ENCODE measurements at places on chromosomes 5 and 9. TPM values are rescaled to one million over a fixed set of nuclear protein-coding genes. Genes with fewer than 3 reads are reported as not detected.

- no peak for DNase-seq
Observed at GRCh38 chr9:102178811-102179210, 440.4 kb upstream of the GRIN3A start.

- DNase-seq, result no peak
Observed at GRCh38 chr5:175690586-175690985, 32.7 kb downstream of the HRH2 start.

GRCh38 chr5:149913436-149914419 is 30.9 kb downstream of the PDE6A start:
- no peak for DNase-seq

GRCh38 chr9:109901201-109901600 is 121.2 kb downstream of the PALM2AKAP2 start:
- DNase-seq, result no peak

- DNase-seq, result no peak
Observed at GRCh38 chr5:107474716-107475489, 195.8 kb downstream of the EFNA5 start.

DNA sequence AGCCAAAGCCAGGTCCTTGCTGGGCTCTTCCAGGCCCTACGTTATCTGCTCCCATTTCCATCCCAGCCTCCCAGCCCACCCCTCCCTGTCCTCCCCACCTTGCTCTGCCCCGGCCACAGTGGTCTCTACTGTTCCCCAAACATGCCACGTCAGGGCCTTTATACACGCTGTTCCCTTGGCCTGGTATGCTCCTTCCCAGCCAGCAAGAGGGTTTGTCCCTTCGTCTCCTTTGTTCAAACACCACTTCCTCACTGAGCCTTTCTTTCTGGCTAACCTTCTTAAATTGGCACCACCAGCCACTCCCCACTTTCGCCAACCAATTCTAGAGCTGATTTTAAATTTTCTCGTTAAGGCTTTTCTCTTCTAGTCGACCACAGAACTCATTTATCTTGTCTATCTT is 9.8 kb downstream of the SH2D3C start:
- DNase-seq, result no peak

DNA sequence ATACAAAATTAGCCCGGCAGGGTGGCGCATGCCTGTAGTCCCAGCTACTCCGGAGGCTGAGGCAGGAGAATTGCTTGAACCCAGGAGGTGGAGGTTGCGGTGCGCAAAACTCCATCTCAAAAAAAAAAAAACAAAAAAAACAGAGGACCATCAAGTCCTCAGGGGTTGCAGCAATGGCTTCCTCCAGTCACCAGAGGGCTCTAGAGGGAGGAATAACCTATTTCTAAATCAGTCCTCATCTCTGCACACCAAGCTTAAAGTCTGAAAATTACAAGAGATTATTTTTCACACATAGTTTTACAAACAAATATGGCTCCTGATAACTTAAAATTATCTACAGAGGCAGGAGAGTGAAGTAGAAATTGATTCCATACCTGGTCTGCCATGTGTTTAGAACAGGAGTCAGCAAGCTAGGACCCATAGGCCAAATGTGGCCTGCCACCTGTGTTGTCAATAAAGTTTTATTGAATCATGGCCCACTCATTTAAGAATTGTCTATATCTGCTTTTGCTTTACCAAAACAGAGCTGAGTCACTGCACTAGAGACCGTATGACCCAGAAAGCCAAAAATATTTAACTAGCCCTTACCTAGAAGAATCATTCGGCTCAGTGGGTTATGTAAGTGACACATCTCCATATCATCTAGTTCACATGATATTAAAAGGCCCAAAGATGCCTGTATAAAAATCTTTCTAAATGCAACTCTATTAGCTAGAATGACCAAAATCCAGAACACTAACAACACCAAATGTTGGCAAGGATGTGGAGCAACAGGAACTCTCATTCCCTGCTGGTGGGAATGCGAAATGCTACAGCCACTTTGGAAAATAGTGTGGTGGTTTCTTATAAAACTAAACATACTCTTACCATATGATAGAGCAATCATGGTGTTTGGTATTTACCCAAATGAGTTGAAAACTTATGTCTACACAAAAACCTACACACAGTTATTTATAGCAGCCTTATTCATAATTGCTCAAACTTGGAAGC is 207.7 kb downstream of the FRMD3 start:
- DNase-seq, result no peak

GRCh38 chr5:93100428-93100827 is 480.6 kb downstream of the NR2F1-AS1 start:
- DNase-seq, result no peak

DNA sequence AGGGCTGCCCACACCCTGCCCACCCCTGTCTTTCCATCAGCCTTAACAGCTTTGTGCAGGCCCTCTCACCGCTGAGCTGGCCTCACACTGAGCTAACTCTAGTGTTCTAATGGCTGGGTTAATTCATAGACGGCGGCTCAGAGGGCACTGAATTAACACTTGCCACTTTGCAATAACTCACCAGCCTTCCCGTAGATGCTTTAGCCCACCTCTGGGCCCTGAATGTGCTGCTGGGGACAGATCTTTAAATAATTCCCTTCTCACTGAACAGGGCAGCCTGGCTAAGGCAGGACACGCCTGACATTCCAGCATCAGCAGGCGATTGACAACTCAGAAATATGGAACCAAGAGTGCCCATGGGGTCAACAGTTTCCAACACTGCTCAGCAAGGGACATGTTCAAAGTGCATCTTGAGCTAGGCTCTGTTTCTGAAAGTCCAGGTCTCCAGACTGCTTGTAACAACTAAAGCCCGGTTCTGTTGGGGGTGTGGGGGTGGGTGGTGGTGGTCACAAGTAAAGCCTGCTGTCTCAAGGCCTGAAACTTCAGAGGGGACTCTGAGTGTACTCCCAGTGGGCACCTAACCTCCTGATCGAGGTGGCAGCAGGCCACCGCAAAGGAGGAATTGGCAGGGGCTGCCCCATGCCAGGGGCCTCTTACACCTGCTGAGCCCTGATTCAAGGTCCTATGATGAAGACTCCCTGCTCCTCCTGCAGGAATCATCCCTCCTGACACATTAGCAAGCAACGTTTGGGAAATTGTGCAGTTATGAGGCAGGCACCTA is 248.3 kb downstream of the FSTL4 start:
- no peak for DNase-seq

- no peak for DNase-seq
Observed at GRCh38 chr5:93929131-93929530, 187.7 kb upstream of the POU5F2 start.

DNA sequence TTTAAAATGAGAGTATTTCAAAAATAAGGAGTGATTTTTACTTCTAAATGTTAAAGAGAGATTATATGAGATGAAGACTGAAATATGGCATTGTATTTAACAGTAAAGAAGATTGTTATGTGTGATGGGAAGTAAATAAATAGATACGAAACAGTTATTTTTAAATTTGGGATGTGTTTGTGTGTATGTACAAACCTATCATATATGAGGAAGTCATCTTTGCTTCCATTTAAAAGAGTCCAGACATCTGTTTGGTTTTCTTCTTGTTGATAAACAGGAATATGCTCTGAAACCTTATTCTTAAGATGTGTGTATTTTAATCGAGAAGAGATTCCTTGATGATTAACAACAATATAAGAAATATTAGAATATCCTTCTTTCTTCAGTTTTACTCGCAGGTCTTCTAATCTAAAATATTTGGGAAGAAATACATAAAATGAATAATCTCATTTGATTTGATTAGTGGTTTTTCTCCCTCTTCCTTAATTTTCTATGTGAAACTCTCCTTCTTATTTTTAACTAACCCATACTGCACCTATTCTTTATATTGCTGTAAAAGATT is 4.9 kb downstream of the SELENOP start:
- DNase-seq, result no peak

DNA sequence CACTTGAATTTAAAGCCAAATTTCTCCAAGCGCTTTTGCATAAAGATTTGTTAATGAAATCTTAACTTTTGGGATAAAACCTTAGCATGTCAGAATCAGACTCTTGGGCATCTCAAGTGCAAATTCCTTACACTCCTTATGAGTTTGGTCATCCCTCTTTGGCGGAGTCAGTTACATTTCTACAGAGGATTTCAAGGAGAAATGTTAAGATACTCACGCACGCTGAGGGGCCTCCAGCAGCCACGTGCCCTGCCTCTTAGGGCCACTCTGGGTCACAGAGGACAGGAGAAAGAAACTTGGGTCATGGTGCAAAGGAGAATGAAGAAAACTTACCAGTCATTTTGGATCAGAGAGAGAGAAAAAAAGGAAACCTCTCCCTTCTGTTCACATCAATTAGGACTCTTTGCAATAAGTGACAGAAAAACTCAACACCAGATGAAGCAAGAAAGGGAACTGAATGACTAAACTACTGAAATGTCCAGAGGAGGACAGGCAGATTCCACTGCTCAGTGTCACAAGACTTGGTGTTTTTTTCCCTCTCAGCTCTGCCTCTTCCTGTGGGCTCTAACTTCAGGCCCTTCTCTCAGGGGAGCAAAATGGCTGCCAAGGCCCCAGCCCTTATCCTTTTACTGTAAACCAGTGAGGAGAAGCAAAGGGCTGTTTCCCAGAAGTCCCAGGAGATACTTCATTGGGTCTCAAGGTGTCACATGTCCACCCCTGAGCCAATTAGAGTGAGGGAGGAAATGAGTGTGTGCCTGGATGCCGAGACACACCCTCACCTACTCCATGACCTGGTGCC is 63.3 kb upstream of the NFIL3 start:
- DNase-seq, result no peak

- DNase-seq, result no peak
Observed at GRCh38 chr5:60929024-60929423, 15.8 kb downstream of the ERCC8 start.

DNA sequence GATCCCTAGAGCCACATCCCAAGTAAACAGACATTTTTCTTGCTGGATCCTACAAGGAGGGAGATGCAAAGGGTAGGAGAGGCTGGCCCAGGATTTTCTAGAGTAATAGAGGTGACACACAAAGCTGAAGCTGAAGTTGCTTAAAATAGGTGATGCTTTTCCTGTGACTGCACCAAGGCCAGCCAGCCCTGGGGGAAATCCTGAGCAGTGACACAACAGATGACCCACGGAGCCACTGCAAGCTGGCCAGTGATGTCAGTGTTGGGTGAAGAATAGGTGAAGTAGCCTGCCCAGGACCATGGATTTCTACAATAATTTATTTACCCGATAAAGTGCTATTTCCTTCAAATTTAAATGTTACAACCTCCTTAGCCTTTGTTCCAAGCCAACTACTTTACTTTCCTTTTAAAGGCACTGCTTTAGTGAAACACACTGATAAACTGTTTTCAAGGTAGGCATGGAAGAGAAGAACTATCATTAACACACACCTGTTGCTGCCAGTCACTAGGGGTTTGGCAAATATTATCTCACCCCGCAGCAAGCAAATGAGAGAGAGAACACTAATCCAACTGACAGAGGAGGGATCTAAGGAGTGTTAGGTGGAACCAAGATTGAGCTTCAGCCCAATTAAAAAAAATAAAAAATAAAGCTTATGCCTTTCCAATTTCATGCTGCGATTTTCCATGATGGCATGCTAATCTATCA is 123.5 kb downstream of the CTNND2 start:
- no peak for DNase-seq

DNA sequence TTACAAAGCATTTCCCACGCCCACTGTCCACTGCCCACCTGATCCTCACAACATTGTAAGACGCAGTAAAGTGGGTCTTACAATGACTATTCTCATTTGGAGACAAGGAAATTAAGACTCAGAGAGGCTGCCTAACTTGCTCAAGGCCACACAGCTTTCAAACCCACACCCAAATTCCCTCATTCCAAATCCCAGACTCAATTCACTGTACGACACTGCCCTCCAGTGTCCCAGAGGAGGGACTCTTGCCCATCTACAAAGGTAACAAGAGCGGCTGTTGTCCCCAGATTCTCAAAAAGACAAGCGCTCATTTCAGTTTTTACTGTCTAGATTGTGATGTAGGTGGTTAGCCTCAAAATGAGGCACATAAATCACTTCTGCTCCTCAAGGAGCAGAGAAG is 184.6 kb downstream of the ACTL7B start:
- DNase-seq, result no peak

DNA sequence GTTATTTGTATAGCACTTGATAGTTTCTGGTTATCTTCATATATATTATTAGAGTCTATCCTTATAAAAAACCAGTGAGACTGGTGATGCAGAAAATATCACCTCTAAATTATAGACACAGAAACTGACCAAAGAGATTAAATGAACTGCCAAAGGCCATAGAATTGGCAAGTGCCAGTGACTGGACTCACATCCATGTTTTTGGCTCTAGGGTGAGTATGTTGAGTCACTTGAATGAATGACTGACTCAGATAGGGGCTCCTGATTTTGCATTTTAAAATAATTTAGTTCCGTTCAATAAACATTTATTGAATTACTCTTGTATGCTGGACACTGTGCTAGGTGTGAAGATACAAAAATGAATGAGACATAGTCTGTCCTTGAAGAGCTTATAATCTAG is 70.7 kb downstream of the NR2F1 start:
- no peak for DNase-seq

The SHISAL2B gene
- total RNA-seq, result not detected

The SLIT3 gene
- total RNA-seq, result 15.7 TPM

The IL5 gene
- not detected for total RNA-seq

The AGXT2 gene
- not detected for total RNA-seq

The ALDH1A1 gene
- total RNA-seq, result 91.0 TPM

The PFN3 gene
- total RNA-seq, result not detected

The SLC4A9 gene
- total RNA-seq, result 0.42 TPM

The ANKRD34B gene
- total RNA-seq, result not detected

The HSPB3 gene
- 1.7 TPM for total RNA-seq

Measured in left colon (tissue), 2 donors.